ENCODE measurements at places on chromosomes 7 and 10. TPM values are rescaled to one million over a fixed set of nuclear protein-coding genes. Genes with fewer than 3 reads are reported as not detected.

- H3K4me3 ChIP-seq = no peak overlapping the region
- no peak for DNase-seq
- no peak overlapping the region for H3K27ac ChIP-seq
- no peaks in the 10 kb centered on the region for H3K4me1 ChIP-seq
- H3K27me3 ChIP-seq = no peaks in the 10 kb centered on the region
- H3K36me3 ChIP-seq = no peaks in the 10 kb centered on the region
These were observed 22.0 kb upstream of the ANKRD2 start for GRCh38 chr10:97550336-97551149.

DNA sequence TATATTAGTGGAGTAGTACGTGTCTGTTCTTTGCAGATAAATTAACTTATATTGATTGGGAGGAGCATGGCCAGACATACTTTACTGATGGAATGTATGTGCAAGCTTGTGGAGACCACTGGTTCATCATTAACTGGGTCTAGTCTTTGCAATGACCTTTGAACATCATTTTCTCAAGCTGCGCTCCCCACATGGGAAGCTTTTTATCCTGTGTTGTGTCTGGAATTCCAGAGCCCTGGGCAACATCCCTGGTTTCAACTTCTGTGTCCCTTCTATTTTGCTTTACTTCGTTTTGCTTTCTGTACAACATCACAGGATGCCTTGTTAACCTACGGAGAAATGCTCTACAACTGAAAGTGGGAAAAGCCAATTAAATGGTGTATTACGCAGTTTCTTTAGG, 38.3 kb downstream of the MACROH2A2 start:
- no peak overlapping the region for H3K4me3 ChIP-seq
- H3K36me3 ChIP-seq = peaks cover 4% of the 10 kb centered on the region
- H3K27me3 ChIP-seq = no peaks in the 10 kb centered on the region
- no peak for DNase-seq
- no peak overlapping the region for H3K27ac ChIP-seq
- peaks cover 38% of the 10 kb centered on the region for H3K4me1 ChIP-seq

The ATOH7 gene
- not detected for total RNA-seq

The HABP2 gene
- total RNA-seq = not detected
